NCI-H1436 (cell line): ENCODE measurements at places on chromosomes 16 and 17.
A peak's percentile ranks its signal among the peaks of the same experiment; 100 is the strongest.

GRCh38 chr17:77291591-77292386 is 151.0 kb downstream of the SEC14L1 start:
- DNase-seq = no peak

- DNase-seq = no peak
Observed at GRCh38 chr16:81804134-81804610, 25.1 kb downstream of the PLCG2 start.

GRCh38 chr17:15342460-15342859 is 1.1 kb upstream of the TEKT3 start:
- no peak for DNase-seq

DNA sequence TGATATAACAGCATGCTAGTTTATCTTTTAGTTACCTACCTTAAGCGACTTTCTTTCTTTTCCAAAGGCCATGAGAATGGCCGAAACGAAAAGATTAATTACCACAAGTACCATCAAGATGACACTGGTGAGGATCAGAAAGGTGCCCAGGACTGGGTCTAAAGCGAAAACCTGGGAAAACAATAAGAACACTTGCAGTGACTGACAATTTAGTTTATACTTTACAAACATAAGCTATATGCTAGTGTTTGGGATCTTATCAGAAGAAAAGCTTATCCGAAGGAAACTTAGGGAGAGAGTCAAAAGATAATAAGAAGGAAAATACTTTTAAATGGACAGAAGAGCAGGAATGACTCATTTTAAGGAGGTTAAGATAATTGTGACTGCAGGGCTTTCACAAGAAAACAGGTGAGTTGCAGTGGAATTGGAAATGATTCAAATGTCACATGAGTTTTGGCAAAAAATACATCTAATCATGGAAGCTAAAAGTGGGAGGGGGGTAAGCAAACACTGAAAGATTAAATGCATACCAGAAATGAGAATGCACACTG is 34.8 kb downstream of the IST1 start:
- no peak for DNase-seq

DNA sequence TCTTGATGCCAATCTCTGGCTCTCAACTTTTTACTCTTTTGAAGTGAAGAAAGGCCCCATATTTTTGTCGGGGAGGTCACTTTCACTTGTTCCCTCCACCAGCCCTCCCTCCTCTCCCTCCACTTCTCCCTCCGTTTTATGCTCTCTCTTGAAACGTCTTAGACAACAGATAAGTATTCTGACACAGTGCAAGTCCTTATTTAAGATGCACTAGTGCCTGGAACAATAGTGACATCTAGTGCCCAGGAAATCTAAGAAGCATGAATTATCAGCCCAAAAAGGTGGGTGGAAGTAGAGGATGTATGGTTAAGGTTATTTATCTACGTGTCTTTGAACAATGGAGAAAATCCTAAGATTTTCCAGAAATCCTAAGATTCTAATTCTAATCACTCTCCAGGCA is 17.9 kb downstream of the PSME3IP1 start:
- peak; percentile 56 for DNase-seq

DNA sequence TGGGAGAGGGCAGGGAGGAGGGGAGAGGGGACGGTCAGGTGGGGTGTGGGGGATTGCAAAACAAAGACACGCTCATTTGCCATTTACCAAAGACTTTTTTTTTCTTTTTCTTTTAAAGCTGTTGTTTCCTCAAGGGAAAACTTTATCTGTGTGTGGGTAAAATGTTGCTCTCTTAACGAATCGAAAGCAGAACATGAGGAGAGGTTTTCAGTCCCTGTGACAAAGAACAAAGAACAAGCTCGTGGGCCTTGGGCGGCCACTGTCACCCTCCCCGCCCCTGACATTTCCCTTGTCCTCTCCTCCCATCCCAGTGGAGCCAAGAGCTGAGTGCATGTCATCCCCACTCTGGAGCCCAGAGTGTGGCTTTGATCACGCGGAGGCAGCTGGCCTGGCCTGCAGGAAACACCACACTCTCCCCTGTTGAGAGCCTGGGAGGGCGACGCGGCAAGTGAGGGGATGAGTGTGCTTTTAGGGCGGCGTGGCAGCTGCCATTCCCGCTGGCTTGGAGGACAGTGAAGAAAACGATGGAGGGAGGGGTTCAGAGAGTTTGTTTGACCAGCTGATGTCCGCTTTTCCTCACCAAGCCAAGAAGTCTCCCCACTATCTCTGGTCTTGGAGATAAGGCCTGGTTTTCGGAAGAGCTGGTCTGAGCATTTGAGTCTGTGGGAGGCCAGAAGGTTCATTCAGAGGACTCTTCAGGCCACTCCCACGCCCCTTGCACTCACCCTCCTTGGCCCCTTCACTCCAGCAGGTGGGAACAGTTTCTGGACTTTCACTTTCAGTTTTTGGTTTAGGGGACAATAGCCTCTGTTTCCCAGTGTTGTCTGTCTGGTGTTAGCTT is 11.4 kb downstream of the CCR7 start:
- no peak for DNase-seq

- DNase-seq = no peak
Observed at GRCh38 chr17:82117139-82118090, 19.4 kb upstream of the FASN start.

DNA sequence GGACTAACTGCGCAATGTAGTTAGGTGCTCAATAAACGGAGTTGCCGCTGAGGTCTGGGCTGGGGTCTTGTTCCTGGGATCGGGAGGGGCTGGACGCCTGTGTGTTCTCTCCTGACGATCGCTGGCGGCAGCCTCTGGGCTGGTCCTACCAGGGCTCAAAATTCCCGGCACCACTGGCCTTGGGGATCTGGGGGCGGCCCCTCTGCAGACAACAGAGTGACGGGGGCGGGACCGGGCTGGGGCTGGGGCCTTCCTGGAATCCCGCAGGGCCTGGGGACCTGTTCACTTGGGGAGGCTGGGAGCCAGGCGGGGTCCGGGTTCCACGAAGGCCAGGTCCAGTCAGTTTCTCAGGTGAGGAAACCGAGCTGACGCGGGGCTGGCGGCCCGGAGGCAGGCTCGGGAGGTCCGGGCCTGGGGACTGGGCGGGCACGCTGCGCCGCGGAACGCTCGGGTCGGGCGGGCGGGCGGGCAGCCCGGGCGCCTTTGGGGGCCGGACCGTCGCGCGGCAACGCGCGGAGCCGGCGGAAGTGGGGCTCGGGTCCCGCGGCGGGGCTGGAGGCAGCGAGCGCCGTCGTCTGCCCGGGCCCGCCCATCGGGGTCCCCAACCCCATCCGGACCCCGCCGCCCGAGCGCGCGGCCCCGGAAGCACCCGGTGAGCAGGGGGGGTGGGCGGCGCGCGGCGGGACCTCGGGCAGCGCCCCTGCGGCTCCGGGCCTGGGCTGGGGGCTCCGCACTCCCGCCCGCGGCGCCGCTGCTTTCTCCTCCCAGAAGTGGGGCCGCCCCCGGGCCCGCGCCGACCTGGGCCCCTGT is at the start of gene PIGQ:
Gene PIGQ, plus strand, starts transcription at position 524 of the 810 bp plus-strand sequence. CDS start 4,107 bp downstream, outside the sequence.
- peak; percentile 22 for DNase-seq

DNA sequence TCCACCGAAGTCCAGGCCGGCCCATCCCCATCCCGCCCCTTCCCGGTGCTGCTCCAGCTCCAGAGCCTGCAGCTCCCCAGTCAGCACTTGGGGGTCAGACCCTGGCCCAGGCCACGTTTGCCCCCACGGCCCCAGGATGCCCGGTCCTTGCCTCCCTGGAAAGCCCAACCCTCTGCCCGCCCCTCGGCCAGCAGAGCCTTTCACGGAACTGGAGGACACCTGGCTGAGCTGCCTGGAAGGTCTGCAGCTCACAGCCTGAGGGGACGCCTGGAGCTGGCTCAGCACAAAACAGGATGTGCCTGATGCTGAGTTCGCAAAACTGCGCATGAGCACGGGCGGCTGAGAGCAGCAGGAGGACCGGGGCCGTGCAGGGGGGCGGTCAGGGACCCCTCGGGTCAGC is 29.7 kb upstream of the SSTR5 start:
- DNase-seq = no peak

- no peak for DNase-seq
Observed at GRCh38 chr16:13178318-13178717, 276.9 kb downstream of the SHISA9 start.

- peak; percentile 89 for DNase-seq
Observed at GRCh38 chr17:8186787-8187516, 3.0 kb downstream of the BORCS6 start.

DNA sequence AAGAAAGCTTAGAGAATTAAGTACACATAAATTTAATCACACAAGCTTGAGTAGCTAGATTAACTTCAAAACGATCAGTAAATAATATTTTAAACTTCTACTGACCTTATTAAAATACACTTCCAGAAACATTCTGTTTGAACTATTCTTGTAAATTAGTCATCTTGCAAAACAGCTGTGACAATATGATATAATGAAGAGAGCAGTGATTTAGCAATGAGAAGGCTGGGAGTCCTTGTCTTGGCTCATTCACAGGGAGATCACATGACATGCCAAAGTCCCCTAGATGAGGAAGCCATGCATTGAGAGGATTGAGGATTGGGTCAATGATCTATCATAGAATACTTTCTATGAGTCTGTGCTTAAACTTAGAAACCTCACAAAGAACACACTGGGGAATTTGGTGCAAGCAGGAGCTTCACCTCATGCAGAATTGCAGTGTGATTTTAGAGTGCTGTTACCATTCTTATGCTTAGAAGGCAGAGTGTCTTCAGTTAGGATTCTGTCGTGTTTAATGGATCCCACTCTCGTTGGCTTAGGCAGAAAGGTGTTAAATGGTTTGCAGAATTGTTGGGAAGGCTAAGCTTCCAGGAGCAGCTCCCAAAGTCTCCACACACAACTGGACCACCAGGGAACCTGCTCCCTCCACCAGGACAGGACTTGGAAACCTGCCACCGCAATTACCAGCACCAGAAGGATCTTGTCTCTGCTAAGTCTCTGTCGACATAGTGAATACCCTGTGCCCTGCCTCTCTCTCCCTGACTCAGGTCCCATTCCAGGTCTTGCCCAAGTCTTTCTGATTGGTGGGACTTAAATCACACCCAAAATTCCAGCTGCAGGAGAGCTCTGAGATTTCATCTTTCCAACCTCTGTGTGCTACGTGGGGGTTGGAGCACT is 87.1 kb downstream of the USP22 start:
- DNase-seq = no peak

DNA sequence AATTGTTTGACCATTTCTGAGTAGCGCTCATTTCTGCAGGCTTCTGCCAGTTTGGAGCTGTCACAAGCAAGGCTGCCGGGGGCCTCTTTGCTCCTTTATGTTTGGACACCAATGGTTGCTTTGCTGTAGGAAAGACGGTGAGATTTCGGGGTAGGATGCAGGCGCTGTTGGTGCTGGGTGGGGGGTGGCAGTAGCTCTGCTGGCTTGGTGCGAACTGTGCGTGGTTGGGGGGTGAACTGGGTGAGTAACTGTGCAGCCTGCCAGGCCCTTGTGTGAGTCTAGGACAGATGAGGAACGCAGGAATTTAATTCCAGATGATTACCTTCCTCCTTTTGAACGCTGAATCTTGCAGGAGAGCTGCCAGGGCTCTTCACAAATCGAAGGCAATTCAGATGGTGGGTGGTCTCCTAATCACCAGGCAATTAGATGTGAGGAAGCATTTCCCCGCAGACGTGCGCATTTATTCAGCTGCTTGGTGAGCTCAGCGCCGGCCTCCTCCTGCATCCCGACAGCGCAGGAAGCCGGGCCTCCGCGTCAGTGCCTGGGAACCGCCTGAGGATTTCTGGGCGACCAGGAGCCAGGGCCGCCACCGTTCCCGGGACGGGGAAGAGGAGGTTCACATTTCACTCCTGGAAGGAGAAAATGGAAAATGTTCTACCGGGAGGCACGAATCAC is 154.4 kb downstream of the FOXL1 start:
- DNase-seq = no peak

DNA sequence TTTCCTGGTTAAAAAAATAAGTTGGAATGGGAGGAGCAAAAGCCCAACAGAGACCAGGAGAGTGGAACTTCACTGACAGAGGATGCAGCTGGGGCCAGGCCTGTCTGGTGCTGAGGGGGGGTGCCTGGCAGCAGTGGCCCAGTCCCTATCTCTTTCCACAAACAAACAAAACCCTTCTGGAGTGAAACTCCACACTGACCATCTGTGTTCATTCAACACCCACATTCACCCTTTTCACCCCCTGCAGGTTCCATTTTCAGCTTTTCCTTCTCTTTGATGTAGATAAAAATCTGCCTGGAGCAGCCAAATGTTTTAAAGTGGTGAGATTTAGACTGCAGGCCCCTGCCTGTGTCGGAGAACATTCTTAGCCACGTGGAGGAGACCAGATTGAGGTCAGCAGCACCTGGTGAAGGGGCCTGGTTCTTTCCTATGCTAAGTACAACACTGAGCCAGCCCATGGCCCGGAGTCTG is 161.4 kb upstream of the CDH11 start:
- DNase-seq = no peak

DNA sequence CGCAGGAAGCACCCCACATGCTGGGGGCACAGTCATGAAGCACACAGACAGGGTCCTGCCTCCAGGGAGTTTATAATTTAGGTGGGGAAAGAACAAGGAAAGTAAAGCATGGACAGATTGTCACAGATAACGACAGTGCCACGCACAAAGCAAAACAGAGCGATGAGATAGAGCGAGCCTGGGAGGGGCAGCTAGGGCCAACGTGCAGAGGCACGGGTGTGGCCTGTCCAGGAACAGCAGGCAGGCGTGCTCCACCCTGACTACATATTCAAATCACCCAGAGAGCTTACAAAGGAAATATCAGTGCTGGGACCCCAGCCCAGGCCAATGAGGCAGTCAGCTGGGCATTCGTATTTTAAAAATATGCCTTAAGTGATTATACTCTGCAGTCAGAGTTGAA is 16.8 kb downstream of the LGALS9 start:
- no peak for DNase-seq

GRCh38 chr16:425082-425718 is at the start of gene RAB11FIP3:
TSS of gene RAB11FIP3 (plus strand) at chr16:425649. CDS start at chr16:426007, 358 bp downstream.
- DNase-seq = peak; percentile 79

GRCh38 chr16:19765860-19766553 is 47.9 kb downstream of the IQCK start:
- no peak for DNase-seq
